ENCODE measurements at places on chromosomes 2 and 18.

GRCh38 chr2:2892378-2892777, 485.2 kb downstream of the EIPR1 start:
- no peak for DNase-seq

- no peak for DNase-seq
Observed at GRCh38 chr2:80323610-80324009, 19.1 kb upstream of the LRRTM1 start.

DNA sequence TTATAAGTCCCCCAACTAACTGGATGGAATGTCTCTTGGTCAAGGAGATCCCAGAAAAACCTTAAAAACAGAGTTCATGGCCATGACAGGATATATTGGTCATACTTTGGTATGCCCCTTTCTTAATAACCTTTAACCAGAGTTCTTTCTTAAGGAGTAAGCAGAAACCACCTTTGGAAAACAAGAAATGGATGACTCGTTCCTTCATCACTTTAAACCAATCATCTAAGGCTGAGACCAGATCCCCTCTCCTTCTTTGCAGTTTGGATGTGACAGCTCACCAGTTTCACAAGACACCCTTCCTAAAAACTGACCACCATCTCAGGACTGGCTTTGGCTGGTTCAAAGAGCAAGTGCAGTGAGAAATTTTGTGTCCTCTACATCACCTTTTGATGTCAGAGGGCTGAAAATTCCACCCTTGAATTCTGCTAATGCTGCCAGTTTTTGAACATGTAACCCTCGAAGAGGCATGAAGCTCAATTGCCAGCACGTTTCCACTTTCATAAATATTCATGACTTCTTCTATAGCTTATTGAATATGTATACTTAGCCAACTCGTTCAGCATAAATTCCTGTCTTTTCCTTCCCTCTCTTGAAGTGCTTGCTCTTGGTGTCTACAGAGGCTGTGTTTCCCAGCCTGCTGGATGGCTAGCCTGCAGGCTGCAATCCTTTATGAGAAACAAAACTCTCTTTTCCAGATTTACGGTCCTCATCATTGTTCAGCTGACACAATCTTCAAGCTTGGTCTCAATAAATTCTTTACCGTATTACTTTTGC, 1323.5 kb upstream of the TMEFF2 start:
- no peak for DNase-seq

DNA sequence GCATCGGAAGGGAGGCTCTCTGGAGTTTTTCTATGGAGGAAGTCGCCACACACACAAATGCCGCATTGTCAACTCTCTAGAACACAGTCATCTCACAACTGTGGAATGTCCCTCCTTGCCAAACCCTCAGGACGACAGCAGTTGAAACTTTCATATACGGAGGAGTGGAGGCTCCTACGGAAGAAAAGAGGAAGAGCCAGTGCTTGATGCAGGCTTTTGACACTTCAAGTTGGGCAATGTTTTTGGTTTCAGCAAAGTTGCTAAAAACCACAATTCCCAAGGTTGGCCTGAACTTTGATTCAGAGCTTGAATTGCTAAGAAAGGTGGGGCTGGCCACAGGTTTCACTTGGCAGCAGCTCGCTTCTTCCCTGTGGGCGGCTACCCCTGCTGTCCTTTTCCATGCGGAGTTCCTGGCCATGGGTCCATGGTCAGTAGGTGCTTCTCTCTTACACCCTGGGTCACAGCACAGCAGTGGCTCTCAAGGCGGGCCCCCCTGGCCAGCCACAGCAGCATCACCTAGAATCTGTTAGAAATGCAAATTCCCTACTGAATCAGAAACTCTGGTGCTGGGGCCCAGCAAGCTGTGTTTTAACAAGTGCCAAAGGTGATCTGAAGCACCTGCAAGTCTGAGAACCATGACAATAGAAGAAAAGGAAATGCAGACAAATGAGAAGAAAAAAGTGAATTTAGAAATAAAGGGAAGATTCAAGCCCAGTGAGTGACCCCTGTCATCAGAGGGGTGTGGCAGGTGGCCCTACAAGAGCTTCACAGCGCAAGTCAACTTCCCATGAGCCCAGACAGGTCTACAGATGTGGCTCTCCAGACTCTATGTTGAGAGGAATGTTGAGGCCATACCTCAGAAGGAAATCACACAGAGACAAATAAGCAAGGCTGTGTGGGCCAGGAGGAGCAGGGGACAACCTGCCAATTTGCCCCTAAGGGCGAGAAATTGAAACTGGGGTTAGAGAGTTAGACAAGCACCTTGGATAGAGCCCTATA, 856.4 kb downstream of the RNF144A start:
- DNase-seq = no peak

GRCh38 chr2:180910831-180911665, 69.4 kb upstream of the UBE2E3 start:
- DNase-seq = peak; percentile 2

DNA sequence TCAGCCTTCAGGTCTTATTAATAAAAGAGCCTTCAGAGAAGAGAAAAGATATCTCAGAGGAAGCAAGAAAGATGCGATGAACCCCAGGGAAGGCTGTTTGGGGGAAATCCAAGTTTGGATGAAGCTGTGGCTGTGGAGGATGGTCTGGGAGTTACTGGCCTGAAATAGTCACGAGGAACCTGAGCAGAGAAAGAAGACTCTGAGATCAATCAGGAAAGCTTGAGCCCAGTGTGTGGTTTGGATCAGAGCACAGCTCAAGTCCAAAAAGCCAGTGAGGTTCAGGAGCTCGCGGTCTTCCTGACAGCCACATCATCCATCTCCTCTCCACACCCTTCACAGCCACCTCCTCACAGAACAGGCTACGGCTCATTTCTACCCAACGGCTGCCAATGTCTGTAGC, 87.4 kb upstream of the SERPINE2 start:
- DNase-seq = no peak

GRCh38 chr2:5507367-5507766, 184.8 kb upstream of the SOX11 start:
- DNase-seq = peak; percentile 26

DNA sequence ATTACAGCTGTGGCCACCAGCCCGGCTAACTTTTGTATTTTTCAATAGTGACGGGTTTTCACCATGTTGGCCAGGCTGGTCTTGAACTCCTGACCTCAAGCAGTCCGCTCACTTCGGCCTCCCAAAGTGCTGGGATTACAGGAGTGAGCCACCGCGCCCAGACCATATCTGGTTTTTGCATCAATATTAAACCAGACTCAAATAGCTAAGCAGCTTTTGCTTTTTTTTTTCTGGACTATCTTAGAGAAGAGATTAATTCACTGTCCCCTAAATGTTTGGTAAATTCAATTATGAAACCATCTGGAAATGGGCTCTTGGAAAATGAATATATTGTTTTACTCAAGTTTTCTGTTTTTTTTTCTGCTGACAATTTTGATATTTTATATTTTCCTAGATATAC, 183.7 kb downstream of the DOK6 start:
- DNase-seq = no peak

GRCh38 chr2:74919827-74920226, 38.6 kb upstream of the POLE4 start:
- DNase-seq = peak; percentile 90

DNA sequence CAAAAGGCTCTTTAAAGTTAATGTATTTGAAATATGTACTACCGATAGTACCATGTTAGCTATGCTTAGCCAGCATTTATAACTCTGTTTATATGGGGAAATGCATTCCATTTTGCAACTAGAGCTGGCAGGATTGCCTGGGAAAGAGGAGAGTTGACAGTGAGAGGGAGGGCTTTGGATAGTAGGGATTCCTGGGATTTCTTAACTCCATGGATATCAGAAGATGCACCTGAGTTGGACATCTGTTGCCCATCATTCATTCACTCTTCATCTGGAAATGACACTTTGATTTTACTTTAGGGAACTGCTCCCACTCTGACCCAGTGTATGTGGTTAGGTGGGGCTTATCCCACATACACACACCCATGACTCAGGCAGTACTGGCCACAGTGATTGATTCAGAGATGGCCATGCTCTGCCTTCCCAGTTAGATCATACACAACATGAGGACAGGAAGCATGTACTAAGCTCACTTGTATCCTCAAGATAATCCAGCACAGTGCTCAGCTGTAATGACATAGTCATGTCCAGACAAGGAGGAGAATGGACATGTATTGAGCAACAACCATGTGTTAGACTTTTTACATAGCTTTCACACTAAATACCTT, 248.8 kb downstream of the MREG start:
- DNase-seq = no peak

- DNase-seq = no peak
Observed at GRCh38 chr2:241112592-241112991, 10.5 kb upstream of the MTERF4 start.

DNA sequence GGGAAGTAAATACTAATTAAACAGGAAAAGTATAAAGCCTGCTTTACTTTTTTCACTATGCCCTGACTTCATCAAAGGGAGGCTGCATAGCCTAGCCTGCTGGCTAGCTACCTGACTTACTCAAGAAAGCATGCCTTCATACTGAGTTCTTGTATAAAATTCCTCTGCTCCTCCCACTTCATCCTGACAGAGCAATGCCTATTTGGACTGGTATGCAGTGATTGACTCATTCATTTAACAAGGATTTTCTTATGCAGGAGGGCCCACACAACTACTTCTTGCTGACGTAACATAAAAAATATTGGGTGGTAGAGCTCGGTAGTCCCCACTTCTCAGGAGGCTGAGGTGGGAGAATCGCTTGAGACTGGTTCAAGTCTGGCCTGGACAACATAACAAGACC, 70.5 kb downstream of the PRPF40A start:
- DNase-seq = no peak

DNA sequence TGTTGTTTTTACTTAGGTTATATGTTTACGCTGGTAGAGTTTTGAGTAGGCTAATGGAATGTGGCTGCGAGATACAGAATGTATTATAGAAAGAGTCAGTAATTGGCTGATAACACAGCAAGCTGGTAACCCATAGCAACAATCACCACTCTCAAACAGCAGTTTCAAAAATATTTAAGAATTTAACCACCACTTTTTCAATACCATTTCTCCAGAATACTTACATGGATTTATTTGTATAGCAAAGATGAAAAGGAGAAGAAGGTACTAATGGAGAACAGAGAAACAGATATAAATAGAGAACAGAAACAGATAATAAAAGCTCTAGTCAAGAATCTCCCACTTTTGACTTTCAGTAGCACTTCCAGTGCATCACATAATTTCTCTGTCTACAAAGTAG, 188.3 kb upstream of the SLC39A10 start:
- no peak for DNase-seq

DNA sequence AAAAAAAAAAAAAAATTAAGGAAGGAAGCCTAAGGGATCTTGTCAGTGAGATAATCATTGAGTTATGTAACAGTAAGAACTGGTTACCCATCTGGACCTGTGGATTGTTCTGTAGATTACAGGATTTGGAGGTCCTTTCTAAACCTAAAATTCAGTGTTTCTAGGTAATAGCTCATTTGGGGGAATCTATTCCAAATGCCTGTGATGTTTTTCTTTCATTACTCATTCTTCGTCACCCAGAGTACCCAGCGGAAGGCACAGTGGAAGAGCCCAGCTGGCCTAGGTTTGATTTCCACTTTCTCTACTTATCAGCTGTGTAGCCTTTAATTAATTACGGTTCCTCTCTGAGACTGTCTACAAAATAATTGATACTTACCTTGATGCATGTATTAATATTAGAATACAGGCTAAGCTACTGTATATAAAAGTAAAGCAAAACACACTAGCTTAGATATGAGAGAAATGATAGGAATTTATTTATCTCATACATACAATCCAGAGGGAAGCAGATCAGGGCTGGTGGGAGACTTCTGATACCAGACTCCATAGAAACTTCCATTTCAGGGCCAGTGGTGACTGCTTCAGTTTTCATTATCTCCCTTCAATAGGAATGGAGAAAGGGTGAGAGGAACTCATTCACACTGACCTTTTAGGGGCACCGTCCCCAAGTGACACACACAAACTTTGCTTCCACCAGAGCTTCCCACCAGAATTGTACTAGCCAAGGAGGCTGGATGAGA, 115.8 kb upstream of the NOSTRIN start:
- DNase-seq = no peak

GRCh38 chr2:227500301-227500630, 28.3 kb downstream of the AGFG1 start:
- DNase-seq = no peak

- no peak for DNase-seq
Observed at GRCh38 chr2:98404556-98405250, 40.0 kb upstream of the INPP4A start.

GRCh38 chr2:206086716-206087350, 859 bp upstream of the INO80D start:
- no peak for DNase-seq

DNA sequence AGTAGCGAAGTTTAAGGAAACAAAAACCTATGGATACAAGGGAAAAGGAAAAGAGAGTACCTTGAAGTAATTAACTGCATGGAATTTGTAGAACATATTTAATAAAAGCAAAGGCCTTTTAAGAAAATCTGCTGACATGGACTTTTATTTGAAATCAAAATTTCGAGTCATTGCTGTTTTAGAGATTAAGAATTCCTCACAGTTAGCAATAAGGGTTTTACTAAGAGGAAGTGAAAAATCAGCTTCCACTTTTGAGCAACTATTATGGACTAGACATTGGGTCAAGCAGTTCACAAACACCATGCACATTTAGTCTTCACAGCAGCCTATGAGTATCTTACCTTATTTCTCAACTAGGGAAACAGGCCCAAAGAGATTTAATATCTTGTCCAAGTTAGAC, 876.3 kb downstream of the BCL11A start:
- DNase-seq = no peak

- no peak for DNase-seq
Observed at GRCh38 chr2:9795071-9795470, 48.2 kb upstream of the TAF1B start.

- no peak for DNase-seq
Observed at GRCh38 chr2:27074738-27075565, 3.5 kb upstream of the EMILIN1 start.

DNA sequence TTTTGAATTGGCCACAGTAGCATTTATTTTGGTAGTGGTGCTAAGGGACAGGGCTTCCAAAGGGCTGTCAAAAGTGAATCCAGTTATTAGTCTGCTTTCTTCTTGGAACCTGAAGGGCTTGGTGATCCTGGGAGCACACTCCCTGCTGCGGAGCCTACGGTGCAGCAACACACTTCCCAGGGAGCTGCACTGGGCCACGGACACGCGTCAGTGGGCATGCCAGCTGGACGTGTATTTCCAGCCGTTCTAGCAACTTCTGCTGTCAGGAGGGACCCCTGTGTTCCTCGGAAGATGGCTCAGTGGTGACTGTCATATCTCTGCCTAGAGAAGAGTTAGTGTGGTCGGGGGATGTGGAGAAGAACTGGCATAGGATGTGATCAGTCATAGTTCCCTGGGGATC, 204.6 kb downstream of the SOCS6 start:
- no peak for DNase-seq
